ENCODE measurements at places on chromosomes 6 and 20.

DNA sequence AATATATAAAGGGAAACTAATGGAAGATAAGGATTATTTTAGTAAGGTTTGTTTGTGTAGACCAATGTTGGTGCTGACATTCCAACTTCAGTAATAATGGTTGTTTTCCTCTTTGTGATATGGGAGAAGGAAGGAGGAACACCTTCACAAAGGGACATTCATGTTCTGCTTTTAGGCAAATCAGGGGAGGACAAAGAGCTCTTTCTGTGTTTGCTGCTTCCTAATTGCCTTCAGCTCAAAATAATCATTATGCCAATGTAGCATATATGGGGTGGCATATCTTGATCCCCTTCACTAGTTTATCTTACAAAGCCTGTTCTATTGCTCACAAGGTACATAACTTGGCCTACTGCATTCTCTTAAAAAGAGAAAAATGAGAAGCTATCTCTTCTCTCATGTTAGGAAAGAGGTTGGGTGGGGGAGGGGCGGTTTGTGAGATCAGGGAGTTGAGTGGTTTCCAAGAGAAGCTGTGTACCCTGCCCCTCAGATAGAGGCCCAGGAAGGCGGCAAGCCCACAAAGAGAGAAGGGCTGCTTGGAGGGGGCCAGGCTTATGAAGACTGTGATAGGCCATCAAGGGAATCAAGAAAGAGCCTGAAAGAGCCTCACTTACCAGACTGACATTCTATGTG lies 4.7 kb upstream of the ADGRG6 start:
- no peak for DNase-seq

- DNase-seq, result no peak
These were observed 84.5 kb upstream of the QKI start for GRCh38 chr6:163329991-163330390.

DNA sequence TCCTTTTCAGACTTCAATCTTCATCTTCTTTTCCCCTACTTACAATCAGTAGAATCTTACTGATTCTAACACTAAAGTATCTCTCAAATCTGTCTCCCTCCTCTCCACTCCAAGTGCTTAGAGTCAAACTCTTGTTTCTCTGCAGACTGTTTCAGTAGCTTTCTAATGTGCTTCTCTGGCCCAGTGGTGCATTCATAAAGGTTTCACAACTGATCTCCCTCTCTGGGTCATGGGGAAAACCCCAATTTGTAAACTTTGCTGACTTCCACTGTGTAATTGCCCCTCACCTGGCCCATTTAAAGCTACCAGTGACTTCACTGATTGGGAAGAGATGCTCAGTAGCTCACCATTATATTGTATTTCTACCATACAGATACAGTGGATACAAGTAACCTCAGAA lies 183.6 kb downstream of the FAXC start:
- no peak for DNase-seq

DNA sequence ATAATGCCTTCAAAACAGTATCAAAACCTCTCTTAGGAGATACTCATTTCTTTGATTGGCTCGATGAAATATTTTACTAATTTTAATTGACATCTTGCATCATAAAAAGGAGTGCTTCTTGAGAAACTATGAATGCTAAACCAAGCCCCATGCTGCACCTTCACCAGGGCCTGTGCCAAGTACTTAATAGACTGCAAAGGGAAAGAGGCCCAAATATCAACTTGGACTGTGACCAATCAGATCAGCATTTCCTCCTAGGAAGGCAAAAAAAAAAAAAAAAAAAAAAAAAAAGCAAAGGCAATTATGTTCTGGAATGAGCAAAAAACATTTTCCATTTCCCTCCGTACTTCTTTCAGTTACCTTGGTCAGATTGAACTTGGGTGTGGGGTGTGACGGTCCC lies 253.0 kb upstream of the SOX4 start:
- no peak for DNase-seq

DNA sequence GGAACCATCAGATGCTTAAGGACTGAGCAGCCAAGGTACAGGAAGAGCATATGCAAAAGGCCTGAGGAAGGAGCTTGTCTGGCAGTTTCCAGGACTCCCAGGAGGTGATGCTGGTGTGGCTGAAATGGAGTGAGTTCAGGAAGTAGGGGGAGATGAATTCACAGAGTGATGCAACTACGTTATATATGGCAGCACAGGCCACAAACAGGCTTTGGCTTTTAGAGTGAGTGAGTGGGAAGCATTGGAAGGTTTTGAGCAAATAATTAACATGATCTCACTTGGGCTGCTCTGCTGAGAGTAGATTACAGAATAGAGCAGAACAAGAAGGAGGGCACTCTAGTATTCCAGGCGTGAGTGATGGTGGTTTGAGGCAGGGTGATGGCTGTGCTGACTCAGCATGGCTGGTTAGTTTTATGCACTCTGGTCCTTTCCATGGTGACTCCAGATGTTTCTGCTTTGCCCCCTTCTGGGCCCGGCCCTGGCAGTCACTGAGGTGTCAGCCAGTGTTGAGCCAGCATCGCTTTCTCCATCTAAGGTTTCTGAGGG lies 6.5 kb downstream of the BTN2A2 start:
- DNase-seq, result no peak

DNA sequence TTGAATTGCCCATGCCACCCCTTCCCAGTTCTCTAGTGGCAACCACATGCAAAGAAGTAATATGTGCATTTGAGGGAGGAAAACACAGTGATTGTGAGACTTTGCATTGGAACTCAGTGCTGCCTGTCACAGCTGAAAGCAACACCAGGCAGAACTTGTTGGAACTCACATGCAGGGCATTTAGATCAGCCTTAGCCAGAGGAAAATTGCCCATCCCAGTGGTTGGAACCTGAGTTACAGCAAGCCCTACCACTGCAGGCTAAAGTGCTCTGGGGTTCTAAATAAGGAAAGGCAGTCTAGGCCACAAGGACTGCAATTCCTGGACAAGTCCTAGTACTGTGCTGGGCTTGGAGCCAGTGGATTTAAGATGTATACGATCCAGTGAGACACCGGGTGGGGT lies 245.3 kb upstream of the UFL1 start:
- no peak for DNase-seq
